ENCODE measurements at places on chromosomes 3 and 15.
A peak's percentile ranks its signal among the peaks of the same experiment; 100 is the strongest.

DNA sequence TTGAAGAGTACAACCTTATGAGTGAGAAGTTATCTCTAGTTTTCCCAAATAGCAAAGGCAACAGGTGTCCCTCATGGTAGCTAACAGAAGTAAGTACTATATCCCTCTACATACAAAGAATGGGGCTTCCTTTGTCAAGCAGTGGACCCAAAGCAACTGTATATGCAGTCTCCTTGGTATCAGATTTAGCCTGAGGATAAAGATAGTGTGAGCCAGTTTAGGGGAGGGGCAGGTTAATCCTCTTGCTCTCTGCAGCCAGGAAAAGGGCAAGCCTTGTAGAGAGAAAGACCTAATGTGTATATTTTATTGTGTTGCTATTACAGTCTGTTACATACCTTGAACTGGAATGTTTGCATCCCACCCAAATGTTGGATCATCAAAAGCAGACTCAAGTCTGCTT lies 117.9 kb upstream of the COL8A1 start:
- no peak for DNase-seq

GRCh38 chr3:101532783-101533602 lies 20.0 kb upstream of the SENP7 start:
- no peak for DNase-seq

DNA sequence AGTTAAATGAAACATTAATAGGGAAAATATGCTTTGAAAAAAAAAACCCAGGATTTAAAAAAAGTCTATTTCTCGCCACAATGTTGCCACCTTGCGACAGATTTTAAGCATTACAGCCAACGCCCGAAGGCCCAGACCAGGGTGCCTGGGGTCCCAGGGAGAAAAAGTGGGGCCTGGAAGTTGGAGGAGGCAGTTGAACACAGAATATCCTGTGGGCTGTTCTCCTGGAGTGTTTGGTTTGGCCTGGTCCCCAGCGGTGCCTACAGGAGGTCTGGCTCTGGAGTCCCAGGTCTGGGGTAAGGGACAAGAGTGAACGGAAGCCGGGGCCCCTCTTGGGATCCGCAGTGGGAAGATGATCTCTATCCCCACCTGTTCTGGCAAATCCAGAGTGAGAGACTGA lies 3.4 kb downstream of the RNU6-1 start:
- DNase-seq, result peak; percentile 37

GRCh38 chr3:21062831-21063294 lies 688.1 kb downstream of the ZNF385D start:
- no peak for DNase-seq

- DNase-seq, result peak; percentile 49
Measured at GRCh38 chr15:61528581-61528910, 299.4 kb upstream of the RORA start.

DNA sequence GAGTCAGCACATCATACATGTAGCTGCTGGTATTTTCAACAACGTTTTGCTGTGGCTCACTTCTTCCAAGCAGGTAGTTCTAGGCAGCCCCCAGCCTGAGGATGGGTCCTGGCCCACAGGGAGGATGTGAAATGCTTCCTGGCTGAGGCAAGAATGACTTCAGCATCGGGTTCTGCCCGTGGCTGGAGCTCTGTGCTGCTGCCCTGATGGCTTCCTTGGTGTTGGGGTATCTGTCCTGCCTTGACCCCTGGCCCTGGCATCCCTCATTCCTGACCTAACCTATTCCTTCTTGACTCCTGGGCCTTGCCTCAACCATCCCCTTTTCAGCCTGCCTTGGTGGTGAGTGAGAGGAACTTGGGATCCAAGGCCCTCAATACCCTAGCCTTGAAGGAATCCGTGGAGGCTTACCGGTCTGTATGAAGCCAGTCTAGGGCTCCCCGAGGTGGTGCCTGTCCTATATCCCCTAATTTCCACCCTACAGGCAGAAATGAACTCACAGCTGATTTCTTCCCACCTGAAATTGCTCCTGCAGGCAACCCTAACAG lies 300.6 kb downstream of the TLE3 start:
- DNase-seq, result no peak

- no peak for DNase-seq
Measured at GRCh38 chr3:184354754-184355153, 6.7 kb downstream of the CLCN2 start.
